ENCODE measurements at places on chromosomes 12 and 14.

DNA sequence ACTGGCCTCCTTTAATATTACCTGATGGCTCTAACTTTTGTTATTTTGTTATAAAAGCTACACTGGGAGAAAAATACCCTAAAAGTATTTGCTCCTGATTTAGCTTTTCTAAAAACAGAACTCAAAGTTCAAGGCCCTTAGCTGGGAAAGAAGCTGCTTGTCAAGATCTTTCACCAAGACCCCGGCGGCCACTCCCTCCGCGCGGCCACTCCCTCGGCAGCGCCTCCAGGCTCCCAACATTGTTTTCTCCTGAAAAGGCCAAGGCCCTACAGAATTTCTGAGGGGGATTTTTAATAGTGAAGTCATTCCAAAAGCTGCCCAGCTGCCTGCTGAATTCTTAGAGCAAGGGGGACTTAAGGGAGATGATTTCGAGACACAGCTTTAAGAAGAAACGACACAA is 96.4 kb downstream of the NTN4 start:
- no peak for DNase-seq

- no peak for DNase-seq
Observed at GRCh38 chr14:68539241-68539737, 253.6 kb downstream of the ZFP36L1 start.

DNA sequence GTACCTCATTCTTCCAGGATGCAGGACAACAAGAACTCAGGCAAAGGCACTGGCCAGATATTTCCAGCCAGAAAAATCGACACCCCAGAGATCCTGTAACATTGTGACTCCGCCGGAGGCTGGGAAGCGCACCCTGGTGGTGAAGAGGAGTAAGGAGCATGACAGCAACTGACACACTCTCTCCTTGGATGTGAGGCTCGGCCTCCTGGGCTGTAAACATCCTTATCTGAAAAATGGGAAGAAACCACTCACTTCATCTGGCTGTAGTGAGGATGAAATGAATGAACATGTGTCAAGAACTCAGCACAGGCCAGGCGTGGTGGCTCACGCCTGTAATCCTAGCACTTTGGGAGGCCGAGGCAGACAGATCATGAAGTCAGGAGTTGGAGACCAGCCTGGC is 27.5 kb downstream of the TCHP start:
- peak; percentile 49 for DNase-seq

- no peak for DNase-seq
Observed at GRCh38 chr14:94355191-94355794, 32.2 kb upstream of the SERPINA6 start.

DNA sequence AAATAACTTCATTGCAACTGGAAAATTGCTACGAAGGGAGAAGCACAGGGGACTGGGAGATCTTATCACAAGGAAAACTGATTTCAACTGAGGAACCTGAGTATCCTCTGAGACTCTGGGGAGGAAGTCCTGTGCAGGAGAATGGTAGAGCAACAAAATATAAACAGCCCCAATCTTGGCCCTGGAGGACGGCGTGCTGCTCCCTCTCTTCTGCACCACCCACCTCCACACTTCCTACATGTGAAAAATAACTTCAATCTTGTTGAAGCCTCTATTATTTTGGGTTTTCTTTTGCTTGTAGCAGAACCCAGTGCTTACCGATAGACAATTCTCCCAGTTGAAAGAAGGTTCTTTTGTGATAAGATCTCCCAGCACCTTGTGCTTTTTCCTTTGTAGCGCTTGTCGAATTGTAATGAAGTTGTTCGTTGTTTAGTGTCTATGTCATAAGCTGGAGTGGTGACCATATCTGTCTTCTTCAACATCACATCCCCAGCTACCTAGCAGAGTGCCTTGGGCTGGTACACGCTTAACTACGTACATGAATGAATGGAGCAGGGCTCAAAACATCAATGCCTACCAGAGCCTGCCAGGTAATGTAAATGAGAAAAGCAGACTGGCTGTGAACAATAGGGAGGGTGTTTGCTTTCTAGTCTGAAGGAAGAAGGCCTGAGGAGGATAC is 2.8 kb upstream of the CD4 start:
- DNase-seq = no peak

GRCh38 chr12:53495903-53496751 is 3.1 kb downstream of the MAP3K12 start:
- DNase-seq = peak; percentile 29

Measured in Daoy (cell line).